Ovary (tissue), 10 donors: ENCODE measurements at places on chromosomes 16 and 17. TPM values are rescaled to one million over a fixed set of nuclear protein-coding genes. Genes with fewer than 3 reads are reported as not detected.

KRT33B gene
- total RNA-seq, result not detected

GLIS2 gene
- 79.5 TPM for total RNA-seq

TBC1D3E gene
- total RNA-seq, result not detected

COX11 gene
- total RNA-seq, result 42.0 TPM

FOXN1 gene
- total RNA-seq, result not detected

TLCD3B gene
- 0.15 TPM for total RNA-seq

SULT1A4 gene
- total RNA-seq, result 1.9 TPM

MGRN1 gene
- 66.6 TPM for total RNA-seq

SLC5A11 gene
- total RNA-seq, result not detected

PRDM7 gene
- total RNA-seq, result not detected

DNA sequence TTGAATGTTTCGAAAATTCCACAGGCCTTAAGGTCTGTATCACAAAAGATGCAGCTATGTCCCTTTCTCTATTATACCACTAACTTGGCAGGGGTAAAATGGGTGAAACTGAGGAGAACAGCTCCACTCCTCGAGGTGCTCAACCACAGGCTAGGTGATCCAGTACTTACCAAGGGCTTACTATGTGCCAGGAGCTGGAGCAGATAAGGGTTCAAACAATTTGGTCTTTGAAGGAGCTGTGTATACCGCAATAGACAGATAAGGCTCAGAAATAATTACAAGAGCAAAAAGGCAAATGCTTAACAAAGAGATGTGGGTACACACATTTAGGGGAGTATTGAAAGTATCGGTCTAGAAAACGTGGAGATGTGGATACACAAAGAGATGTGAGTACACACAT, 1.5 kb downstream of the XPO6 start:
- no peak overlapping the region for H3K27ac ChIP-seq
- no peaks in the 10 kb centered on the region for H3K27me3 ChIP-seq
- H3K36me3 ChIP-seq, result no peaks in the 10 kb centered on the region

- peak overlapping the region; percentile 50 for H3K4me3 ChIP-seq
- peak; percentile 73 for DNase-seq
- no peaks in the 10 kb centered on the region for H3K27me3 ChIP-seq
- peak overlapping the region; percentile 89 for H3K27ac ChIP-seq
- no peaks in the 10 kb centered on the region for H3K36me3 ChIP-seq
- peaks cover 5% of the 10 kb centered on the region for H3K4me1 ChIP-seq
Measured at GRCh38 chr17:7403043-7403726, 712 bp downstream of the TMEM256 start.

DNA sequence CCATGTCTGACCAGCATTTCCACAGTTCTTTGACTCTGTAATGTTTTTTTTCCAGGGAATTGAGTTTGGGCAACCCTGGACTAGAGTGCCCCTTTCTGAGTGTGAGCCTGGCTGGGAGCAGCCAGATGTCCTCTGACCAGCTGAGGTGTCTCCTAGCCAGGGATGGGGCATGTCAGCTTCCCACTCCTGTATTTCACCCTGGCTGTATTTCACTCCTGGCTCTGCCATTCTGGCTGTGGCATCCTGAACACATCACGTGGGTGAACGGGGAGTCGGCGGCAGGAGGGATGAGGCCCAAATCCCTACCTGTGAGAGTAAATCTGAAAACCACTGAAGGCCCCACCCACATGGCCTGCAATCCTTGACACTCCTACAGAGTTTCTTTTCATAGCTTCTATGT, 31.3 kb downstream of the KDM8 start:
- H3K36me3 ChIP-seq, result no peaks in the 10 kb centered on the region
- no peak overlapping the region for H3K4me3 ChIP-seq
- peak overlapping the region; percentile 52 for H3K27ac ChIP-seq
- H3K27me3 ChIP-seq, result no peaks in the 10 kb centered on the region
- H3K4me1 ChIP-seq, result peaks cover 7% of the 10 kb centered on the region

- no peaks in the 10 kb centered on the region for H3K36me3 ChIP-seq
- no peaks in the 10 kb centered on the region for H3K4me1 ChIP-seq
- no peak overlapping the region for H3K27ac ChIP-seq
- H3K27me3 ChIP-seq, result no peaks in the 10 kb centered on the region
- no peak for DNase-seq
Measured at GRCh38 chr17:72187556-72187955, 66.7 kb downstream of the SOX9 start.

DNA sequence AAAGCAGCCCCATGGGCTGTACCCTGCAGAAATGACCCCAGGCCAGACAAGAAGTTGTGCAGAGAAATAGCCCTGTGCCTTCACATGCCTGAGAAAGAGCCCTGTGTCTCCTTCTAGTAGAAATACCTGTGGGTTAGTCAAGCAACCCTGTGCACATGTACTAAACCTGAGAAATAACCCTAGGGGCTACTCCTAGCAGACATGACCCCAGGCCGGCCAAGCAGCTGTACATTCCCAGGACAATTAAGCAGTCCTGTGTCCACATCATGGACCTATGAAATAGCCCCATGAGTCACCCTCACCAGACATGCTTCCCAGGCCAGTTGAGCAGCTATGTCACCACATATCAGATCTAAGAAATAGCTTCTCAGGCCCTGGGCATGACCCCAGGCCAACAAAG, 519.7 kb upstream of the CA10 start:
- no peak overlapping the region for H3K4me3 ChIP-seq
- no peaks in the 10 kb centered on the region for H3K4me1 ChIP-seq
- H3K27ac ChIP-seq, result no peak overlapping the region
- no peaks in the 10 kb centered on the region for H3K36me3 ChIP-seq
- DNase-seq, result no peak

GRCh38 chr16:68873635-68874471, 30.5 kb downstream of the TANGO6 start:
- H3K27ac ChIP-seq, result no peak overlapping the region
- H3K36me3 ChIP-seq, result no peaks in the 10 kb centered on the region
- H3K27me3 ChIP-seq, result no peaks in the 10 kb centered on the region
- no peaks in the 10 kb centered on the region for H3K4me1 ChIP-seq
- H3K4me3 ChIP-seq, result no peak overlapping the region

GRCh38 chr17:35872196-35872980, 3.7 kb upstream of the HEATR9 start:
- no peaks in the 10 kb centered on the region for H3K36me3 ChIP-seq
- no peaks in the 10 kb centered on the region for H3K4me1 ChIP-seq
- no peak overlapping the region for H3K4me3 ChIP-seq
- no peak overlapping the region for H3K27ac ChIP-seq

DNA sequence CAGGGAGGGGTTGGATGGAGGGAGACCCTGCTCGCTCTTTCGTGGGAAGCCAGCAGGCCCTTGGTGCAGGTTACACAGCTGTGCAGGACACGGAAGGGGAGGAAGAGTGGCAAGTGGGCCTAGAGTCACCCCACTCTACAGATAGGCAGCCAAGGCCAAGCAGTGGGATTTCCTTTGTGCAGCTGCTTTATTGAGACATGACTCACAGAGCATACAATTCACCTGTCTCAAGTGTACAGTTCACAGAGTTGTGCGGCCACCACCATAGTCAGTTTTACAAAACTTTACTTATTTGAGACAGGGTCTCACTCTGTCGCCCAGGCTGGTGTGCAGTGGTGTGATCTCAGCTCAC, 91.2 kb upstream of the CIBAR2 start:
- peak overlapping the region; percentile 35 for H3K27ac ChIP-seq
- H3K36me3 ChIP-seq, result no peaks in the 10 kb centered on the region
- H3K4me1 ChIP-seq, result peaks cover 59% of the 10 kb centered on the region
- H3K4me3 ChIP-seq, result no peak overlapping the region

- no peak overlapping the region for H3K4me3 ChIP-seq
- no peaks in the 10 kb centered on the region for H3K4me1 ChIP-seq
- H3K27me3 ChIP-seq, result no peaks in the 10 kb centered on the region
- H3K27ac ChIP-seq, result no peak overlapping the region
- DNase-seq, result no peak
- no peaks in the 10 kb centered on the region for H3K36me3 ChIP-seq
Measured at GRCh38 chr17:17175917-17176316, 30.2 kb downstream of the PLD6 start.

- H3K27ac ChIP-seq, result no peak overlapping the region
- no peaks in the 10 kb centered on the region for H3K27me3 ChIP-seq
- DNase-seq, result no peak
- H3K4me3 ChIP-seq, result no peak overlapping the region
Measured at GRCh38 chr17:79160980-79161636, 86.5 kb downstream of the ENGASE start.

DNA sequence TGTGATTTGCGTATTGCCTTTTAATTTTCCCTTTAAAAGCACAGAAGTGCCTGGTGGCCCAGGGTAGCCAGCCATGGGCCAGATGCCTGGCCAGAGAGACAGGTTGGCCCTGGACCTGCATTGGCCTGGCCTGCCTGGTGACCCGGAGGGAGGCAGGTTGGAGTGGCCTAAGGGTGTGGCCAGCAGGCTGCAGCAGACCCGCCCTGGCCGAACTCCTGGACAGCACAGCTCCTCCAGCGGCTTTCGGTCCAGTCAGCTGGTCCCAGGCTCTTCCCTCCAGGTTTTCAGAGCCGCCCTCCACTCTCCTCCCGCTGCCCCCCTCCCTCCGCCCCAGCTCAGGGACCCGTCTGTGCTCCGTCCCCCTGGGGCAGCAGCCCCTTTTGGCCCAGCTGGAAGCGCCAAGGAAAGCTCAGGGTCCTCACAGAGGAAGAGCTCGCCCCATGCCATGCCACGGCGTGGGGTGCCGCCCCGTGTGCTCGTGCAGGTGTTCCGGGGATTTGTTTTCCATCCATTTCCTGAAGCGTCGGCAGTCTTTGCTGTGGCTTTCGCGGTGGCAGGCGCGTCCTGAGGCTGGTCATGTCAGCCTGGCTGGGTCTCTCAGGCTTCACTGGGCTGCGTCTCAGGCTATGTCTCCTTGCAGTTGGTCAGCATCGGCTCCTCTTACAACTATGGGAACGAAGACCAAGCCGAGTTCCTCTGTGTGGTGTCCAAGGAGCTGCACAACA, 18.1 kb downstream of the PRSS27 start:
- no peak overlapping the region for H3K4me3 ChIP-seq
- DNase-seq, result no peak
- H3K27me3 ChIP-seq, result no peaks in the 10 kb centered on the region
- no peak overlapping the region for H3K27ac ChIP-seq
- no peaks in the 10 kb centered on the region for H3K36me3 ChIP-seq

- no peak within 1 kb of the TSS for H3K27ac ChIP-seq
- H3K4me3 ChIP-seq, result no peak within 1 kb of the TSS
- no peak for DNase-seq
Measured at GRCh38 chr17:81803728-81804558, at the start of gene GCGR. GCGR (plus strand) TSS chr17:81804150; CDS start chr17:81809019, 4,869 bp downstream.

- DNase-seq, result no peak
- H3K27ac ChIP-seq, result no peak overlapping the region
- no peaks in the 10 kb centered on the region for H3K36me3 ChIP-seq
- H3K4me1 ChIP-seq, result peaks cover 12% of the 10 kb centered on the region
Measured at GRCh38 chr16:81695321-81696165, 83.5 kb upstream of the PLCG2 start.

- DNase-seq, result no peak
- H3K27me3 ChIP-seq, result no peaks in the 10 kb centered on the region
- H3K27ac ChIP-seq, result no peak overlapping the region
Measured at GRCh38 chr17:58028578-58028977, 21.5 kb upstream of the SRSF1 start.

GRCh38 chr17:17552351-17553216, 38.9 kb downstream of the PEMT start:
- H3K4me3 ChIP-seq, result no peak overlapping the region
- no peaks in the 10 kb centered on the region for H3K27me3 ChIP-seq
- no peak for DNase-seq
- no peaks in the 10 kb centered on the region for H3K4me1 ChIP-seq
- no peak overlapping the region for H3K27ac ChIP-seq

DNA sequence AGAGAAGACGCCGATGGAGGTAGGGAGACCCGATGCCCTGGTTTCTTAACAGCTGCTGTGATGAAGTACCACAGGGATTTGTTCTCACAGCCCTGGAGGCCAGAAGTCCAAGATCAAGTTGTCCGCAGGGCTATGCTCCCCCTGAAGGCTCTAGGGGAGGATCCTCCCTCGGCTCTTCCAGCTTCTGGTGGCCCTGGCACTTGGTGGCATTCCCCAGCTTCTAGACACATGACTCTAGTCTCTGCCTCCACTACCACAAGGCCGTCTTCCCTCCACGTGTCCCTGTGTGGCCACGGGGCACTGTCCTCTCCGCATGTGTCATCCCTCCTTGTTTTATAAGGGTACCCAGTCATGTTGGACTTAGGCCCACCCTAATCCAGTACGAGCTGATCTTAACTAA, 375.2 kb downstream of the SLC39A11 start:
- H3K27ac ChIP-seq, result no peak overlapping the region
- H3K4me1 ChIP-seq, result no peaks in the 10 kb centered on the region
- no peaks in the 10 kb centered on the region for H3K27me3 ChIP-seq
- H3K4me3 ChIP-seq, result no peak overlapping the region
